ENCODE measurements at places on chromosomes 1 and 21.

DNA sequence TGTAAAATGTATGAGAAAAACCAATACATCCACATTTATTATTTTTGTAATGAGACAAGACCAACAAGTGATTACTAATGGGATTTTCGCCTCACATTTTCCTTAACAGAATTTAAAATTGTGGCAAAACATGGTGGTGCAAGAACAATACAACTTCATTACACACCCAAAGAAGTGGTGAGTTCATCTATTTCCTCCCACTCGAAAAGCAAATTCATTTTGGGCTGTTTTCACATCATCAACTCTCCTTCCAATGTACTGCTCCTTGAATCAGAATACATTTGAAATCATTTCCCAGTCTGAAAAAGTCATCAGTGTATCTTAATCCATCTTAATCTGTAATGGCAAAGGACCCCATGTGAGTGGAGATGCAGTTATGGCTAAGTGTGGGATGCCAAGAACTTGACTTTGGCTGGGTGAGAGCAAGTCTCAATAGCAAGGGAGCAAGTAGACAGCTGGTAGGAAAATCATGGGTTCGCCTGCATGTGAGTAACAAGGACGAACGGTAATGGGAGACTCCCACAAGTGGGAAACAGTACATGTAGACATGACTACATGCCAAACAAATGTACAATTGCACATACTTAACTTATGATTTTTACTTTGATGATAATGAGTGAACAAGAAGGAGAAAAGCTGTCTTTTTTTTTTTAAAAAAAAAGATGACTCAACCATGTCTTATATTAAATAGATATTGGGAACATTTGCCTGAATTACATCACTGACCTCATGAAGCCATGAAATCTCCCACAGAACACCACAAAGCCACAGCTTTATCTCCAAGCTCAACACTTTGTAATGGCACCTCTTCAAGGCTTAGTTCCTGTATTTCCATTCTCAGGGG lies 46.0 kb downstream of the RUNX1 start:
- no peak for DNase-seq

DNA sequence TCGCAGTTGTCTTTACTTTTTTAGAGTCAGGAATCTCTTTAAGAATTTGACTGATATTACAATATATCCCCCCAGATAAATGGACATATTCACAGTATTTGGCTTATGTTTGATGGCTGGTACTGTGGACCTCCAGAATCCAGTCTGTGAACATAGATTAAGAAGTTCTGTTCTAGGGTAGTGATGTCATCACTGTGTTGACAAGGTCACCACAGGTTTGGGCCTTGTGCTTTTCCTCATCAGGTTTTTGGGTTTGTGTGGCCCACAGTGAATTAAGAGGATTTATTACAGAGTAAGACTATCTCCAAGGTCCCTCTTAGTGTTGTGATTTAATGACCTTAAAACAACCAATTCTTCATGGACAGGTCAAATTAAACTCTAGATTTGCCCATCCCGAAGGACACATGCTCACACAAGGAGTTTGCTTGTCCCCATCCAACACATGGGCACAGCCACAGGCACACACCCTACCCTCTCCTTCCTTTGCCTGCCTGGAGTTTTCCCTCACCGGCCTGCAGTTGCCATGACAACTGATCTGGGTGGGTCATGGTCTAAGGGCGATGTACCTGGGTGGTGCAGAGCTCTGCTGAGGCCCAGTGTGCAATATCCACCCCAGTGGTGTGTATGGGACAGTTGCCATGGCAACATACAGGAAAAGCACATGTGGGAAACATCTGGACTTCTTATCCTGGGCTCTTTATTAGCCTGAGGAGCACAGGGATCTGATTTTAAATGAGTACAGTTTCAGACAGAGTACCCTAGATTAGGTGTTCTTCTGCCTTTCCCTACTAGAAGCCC lies 98.6 kb downstream of the NAV1 start:
- no peak for DNase-seq

DNA sequence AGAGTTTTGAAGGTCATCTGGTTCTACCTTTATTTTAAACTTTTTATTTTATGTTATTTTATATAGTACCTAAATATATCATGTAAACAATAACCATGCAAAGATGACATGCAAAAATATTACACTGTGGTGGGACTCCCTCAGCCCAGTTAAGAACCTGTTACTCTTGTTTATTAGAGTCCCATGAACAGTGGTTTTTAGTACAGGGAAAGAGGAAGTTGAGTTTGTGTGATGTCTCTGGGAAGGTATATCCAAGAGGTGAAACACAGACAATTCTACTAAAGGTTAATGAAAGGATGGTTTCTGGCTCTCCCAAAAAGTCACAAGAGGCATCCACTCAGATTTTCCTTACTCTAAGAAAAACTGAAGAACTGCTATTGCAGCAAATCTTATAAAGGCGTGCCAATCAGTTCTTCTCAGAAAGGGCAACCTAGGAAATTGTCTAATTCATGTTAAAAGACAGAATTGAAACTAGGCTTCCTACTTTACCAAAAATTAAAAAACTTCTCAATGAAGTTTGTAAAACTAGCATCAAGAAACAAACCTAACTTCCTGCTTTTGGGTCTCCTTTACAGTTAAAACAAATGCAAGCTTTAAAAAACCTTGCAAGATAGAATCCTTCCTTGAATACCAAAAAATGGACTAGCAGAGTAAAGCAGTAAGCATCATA lies 19.9 kb downstream of the GFI1 start:
- no peak for DNase-seq

- no peak for DNase-seq
These were observed 22.0 kb downstream of the PHGDH start for GRCh38 chr1:119733754-119734153.

DNA sequence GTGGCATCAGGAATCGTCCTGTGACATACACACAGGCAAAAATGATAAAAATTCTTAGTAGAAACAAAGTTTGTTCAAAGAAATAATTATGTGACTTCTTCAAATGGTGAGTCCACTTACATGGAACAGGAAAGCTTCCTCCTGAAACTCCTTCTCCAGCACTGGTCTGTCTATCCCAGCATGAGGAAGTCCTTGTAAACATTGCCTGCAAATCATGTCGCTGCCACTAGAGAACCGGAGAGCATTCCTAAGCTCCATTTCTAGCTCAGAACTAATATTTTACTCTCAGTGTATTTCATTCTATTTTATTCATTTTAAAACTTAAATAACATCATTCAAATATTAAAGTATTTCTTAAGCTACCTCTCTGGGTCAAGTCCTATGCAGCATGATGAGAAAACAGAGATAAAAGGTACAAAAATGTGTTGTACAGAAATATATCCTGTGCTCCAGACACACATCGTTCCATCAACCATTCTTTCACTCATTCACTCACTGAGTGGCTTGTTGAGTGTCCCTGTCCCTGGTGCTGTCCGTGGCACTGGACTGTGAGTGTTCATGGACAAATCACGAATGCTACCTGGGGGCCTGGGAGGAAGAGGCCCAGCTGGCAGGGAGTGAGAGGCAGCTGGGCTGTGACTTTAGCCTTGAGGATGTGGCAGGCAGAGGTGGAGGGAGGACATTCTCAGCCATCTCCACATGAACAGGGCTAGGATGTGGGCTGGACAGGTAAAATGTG lies 10.0 kb downstream of the CYP4A22 start:
- DNase-seq: no peak

- DNase-seq: no peak
These were observed 43.4 kb downstream of the SLC45A1 start for GRCh38 chr1:8361198-8361849.

- DNase-seq: no peak
These were observed 304.8 kb downstream of the AJAP1 start for GRCh38 chr1:4959216-4959615.

Measured in immature natural killer cell (primary cell).